ENCODE measurements at places on chromosomes 12 and 14. TPM values are rescaled to one million over a fixed set of nuclear protein-coding genes. Genes with fewer than 3 reads are reported as not detected.

DNA sequence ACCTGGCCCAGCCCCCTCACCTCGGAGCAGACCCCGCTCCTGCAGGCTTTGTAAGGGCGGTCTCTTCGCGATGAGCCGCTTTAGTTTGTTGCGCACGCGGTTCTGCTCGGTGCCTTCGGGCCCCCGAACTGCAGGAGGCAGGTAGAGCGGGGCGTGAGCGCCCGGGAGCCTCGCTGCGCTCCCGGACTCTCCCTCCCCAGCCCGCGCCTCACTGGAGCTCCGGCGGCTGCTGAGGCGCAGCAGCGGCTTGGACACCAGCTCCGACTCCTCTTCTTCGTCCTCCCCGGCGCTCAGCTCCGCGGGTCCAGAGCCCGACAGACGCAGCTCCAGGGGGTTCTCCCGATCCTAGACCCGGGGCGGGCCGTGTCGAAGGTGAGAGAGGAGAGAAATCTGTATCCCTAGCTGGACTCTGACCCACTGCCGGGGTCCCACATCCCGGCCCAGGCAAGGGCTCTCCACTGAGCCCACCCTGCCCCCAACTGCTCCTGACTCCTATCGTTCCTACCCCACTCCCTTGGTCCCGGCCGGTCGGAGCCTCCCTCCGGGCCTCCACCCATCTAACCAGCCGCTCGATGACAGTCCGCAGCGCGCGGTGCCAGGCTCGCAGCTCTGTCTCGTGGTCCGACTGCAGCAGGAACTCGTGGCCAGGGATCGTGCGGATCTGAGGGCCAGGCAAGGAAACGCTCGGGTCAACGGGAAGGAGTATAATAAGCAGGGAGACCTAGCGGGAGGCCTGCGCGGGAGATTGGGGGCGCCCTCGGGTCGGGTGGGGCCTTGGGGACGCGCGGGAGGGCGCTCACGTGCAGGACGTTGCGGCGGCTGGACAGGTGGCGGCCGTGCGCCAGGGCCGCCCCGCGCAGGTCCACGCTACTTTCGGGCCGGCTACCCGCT is 4.2 kb downstream of the ARHGAP9 start:
- peak; percentile 64 for DNase-seq

DNA sequence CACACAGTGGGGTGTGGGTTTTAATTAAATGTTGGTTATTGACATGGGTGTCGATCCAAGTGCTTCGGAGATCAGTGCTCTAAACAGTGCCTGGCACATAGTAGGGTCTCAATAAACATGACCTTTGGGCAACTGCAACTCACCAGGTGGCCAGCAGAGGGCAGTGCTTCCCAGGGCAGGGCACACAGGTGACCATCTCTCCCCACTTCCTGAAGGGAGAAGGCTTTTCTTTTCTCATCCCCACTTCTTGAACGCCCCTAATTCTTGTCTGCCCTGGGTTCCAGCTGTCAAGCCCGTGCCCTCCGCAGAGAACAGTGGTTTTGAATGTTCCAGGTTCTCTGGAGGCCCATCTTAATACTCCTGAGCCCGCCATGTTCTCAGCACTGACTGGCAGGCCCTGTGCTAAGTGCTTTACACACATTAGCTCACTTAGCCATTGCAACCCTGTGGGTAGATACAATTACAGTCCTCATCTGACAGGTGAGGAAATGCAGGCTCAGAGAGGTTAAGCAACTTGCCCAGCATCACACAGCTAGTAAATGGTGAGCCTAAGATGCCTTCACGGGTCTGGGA is 16.3 kb downstream of the RAPGEF3 start:
- peak; percentile 39 for DNase-seq

- DNase-seq, result no peak
Observed at GRCh38 chr12:119229205-119229604, 50.5 kb downstream of the HSPB8 start.

- DNase-seq, result no peak
Observed at GRCh38 chr14:50778721-50779483, 52.1 kb downstream of the NIN start.

- DNase-seq, result no peak
Observed at GRCh38 chr12:51839310-51839947, 9.1 kb downstream of the FIGNL2 start.

COX6A1 gene
- total RNA-seq, result 522 TPM

DNA sequence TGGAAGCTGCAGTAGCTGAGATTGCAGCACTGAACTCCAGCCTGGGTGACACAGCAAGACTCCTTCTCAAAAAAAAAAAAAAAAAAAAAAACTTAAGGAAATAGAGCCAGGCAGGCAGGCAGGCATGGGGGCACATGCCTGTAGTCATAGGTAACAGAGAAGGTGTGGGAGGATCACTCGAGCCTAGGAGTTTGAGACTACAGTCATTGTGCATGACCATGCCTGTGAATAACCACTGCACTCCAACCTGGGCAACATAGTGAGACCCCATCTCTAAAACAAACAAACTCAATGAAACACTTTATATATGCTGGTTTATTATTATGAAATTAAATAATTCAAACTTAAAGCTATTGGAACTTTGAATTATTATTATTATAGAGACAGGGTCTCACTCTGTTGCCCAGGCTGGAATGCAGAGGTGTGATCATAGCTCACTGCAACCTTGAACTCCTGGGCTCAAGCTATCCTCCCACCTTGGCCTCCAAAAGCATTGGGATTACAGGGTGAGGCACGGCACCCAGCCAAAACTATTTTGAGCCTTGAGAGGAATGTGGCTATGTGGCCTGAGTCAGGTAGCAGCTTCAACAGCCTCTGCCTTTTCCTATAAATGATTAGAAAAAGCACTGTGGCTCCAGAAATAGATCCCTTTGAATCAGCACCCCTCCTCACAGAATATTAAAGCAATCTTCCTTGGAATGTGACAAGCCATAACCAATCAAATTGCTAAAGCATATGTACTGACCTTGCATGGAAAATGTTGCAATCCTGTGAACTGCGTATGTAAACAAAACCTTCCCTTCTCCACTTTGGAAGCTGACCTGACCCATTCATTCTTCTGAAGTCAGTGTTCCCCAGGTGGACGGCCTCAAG is 34.7 kb upstream of the YY1 start:
- DNase-seq, result peak; percentile 66

GRCh38 chr14:90503582-90503981 is 106.8 kb downstream of the CALM1 start:
- no peak for DNase-seq

GRCh38 chr12:111099186-111099585 is 178.8 kb upstream of the MYL2 start:
- no peak for DNase-seq

POTEM gene
- not detected for total RNA-seq

- no peak for DNase-seq
Observed at GRCh38 chr12:60201891-60202290, 606.1 kb downstream of the SLC16A7 start.

DPY19L2 gene
- total RNA-seq, result 11.6 TPM

GRCh38 chr14:105126126-105126980 is 42.2 kb downstream of the JAG2 start:
- DNase-seq, result no peak

PPM1H gene
- total RNA-seq, result 19.6 TPM

LRRC9 gene
- total RNA-seq, result 0.13 TPM

DNA sequence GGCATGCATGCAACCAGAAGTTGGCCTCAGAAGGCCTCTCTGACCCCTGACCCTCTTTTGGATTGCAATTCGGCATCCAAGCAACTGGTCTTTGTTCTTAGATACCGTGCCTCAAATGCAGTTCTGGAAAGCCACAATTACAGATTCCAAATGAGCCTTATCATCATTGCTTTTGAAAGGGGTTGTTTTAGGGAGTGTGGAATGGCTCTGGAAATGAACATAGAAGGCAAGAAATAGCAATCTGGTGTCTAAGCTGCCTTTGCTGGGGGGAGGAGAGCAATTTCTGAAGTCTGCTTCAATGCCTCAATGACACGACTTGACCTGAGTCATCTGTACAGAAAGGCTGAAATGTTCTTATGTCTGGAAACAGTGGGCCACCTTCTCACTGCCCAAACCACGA is 250.1 kb downstream of the NUAK1 start:
- no peak for DNase-seq

DNA sequence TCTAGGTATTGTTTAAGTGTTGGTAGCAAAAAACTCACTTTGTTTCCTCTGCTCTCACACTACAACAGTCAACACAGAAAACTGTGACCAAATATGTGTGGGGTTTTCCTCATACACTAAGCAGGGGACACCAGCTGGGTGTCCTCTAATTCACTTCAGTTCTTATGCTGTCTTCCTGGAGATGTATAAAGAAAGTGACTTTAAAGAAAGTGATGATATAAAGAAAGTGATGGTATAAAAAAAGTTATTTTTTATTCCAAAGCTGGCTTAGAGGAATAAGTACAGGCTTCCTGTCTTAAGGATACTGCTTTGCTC is 31.4 kb downstream of the TDP1 start:
- DNase-seq, result no peak

- no peak for DNase-seq
Observed at GRCh38 chr12:93994721-93995120, 153.7 kb upstream of the PLXNC1 start.

KCNC2 gene
- total RNA-seq, result 0.07 TPM

DNA sequence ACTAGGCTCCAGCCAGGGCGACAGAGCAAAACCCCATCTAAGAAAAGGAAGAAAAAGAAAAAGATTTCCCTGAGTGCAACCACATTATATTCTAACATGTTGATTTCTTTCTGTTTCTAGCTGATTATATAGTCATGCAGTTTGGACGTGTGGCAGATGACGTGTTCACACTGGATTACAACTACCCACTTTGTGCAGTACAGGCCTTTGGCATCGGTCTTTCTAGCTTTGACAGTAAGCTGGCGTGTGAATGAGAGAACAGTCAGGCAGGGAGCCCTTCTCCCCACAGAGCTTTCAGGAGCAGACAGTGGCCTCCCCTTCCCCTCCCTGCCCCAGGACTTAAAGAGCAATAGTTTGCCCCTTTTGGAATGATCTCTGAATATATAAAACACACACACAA is 20.0 kb upstream of the TEAD4 start:
- DNase-seq, result no peak

WNT1 gene
- not detected for total RNA-seq

DNA sequence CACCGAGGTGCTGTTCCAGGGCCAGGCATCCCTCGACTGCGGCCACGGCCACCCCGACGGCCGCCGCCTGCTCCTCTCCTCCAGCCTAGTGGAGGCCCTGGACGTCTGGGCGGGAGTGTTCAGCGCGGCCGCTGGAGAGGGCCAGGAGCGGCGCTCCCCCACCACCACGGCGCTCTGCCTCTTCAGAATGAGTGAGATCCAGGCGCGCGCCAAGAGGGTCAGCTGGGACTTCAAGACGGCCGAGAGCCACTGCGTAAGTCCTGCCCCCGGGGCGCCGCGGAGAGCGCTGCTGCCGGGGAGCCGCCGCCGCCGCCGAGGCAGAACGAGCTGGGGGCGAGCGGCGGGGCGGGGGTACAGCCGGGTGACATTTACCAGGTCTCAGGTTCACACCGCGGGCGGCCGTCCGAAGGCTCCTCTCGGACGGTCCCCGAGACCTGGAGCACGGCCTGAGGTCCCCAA is 1.4 kb downstream of the PLXNC1 start:
- peak; percentile 72 for DNase-seq

DNA sequence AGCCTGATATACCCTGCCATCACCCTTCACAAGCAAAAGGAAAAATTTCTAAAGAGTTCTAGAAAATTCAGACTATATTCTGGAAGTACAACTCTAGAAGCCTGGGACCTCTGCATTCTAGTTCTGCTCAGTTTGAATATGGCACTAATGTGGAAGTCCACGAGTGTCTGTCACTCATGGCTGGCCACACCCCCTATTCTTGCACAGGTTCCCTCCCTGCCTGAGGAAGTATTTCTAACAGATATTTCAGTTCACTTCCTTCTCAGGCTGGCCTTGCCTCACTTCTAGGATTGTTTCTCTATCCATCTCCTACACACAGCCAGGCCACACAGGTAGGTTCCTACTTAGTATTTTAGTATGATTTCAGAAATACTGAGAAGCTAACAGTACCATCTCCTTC is 67.4 kb downstream of the PHLDA1 start:
- peak; percentile 50 for DNase-seq

DNA sequence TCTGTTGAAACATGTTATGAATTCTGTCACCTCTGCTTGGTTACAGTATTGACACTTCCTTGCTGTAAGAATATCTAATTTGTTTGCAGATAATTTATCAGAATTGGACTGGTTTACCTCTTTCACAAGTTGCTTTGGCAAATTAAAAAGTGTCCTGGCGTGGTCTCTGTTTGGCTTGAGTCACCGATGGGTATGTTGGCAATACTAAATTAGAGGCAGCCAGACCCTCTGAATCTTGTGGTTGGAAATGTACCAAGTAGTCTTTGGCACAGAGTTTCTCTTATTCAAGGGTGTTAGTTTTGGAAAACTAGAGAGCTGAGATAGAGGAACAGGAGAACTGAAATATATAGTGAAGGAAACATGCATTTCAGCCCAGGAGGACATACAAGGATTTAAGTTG is 521.1 kb upstream of the MGAT4C start:
- no peak for DNase-seq

DNA sequence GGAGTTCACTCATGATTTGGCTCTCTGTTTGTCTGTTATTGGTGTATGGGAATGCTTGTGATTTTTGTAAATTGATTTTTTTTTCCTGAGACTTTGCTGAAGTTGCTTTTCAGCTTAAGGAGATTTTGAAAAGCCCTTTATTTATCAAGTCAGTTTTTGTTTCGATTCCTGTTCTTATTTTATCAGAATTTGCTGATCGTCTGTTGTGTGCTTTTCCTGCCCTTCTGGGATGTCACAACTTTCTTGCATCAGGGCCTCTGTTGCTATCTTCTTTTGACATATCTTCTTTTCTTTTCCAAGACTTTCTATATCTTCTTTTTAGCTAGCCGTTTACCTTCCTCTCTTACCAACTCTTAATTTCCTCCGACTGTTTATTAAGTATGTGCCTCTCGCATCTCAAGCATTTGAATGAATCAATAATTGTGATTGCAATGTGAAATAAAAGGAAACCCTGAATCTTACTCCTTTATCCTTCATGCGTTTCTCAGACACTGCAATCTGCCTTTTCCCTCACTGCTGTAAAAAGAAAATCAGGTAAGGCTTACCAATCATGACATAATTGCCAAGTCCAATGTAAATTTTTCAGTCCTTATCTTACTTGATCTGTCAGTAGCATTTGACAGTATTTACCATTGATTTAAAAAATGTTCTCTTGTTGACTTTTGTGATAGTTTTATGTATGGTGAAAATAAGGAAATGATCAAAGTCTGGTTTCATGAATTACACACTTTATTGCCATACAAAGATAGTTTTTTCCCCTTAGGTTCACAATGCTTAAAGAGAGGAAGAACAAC is 53.0 kb downstream of the ETNK1 start:
- DNase-seq, result no peak

GRCh38 chr12:43576162-43576561 is 24.2 kb upstream of the ADAMTS20 start:
- no peak for DNase-seq

RAB3IP gene
- 41.3 TPM for total RNA-seq

All from hepatocyte (in vitro differentiated cells).